ENCODE measurements at places on chromosomes 2 and 18.

DNA sequence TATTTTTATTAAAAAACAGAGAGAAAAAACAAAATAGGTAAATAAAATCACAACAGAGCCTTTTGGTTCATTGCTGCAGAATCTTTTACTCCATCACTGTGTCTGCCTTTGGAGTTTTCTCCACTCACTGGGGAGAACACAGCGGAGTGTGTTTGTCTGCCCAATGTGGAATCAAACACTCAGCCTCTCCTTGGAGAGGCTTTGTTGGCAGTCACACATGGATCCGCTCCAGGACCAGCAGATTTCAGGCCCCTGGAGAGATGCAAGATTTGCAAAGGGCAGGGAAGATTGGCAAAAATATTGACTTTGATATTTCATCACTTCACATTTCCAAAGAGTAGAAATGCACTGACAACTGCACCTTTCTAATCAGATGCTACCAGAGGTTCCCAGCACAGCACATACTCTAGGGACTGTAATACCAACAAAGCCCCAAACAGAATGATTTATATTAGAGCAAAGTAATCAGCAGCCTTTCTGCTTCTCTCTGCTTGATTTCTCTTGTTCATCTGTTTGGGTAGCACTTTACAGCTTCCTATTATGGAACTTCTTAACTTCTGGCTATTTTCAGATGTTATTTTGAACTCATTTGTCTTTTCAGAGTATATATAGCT, 1898.8 kb upstream of the PIK3C3 start:
- DNase-seq = no peak

- DNase-seq = no peak
Measured at GRCh38 chr2:223735659-223736244, 101.6 kb downstream of the AP1S3 start.

- peak; percentile 25 for DNase-seq
Measured at GRCh38 chr2:28449488-28450395, 46.1 kb upstream of the PLB1 start.

GRCh38 chr2:157055660-157056199, 201.8 kb upstream of the GALNT5 start:
- DNase-seq = peak; percentile 5

- no peak for DNase-seq
Measured at GRCh38 chr2:71538241-71538640, 84.9 kb downstream of the DYSF start.

DNA sequence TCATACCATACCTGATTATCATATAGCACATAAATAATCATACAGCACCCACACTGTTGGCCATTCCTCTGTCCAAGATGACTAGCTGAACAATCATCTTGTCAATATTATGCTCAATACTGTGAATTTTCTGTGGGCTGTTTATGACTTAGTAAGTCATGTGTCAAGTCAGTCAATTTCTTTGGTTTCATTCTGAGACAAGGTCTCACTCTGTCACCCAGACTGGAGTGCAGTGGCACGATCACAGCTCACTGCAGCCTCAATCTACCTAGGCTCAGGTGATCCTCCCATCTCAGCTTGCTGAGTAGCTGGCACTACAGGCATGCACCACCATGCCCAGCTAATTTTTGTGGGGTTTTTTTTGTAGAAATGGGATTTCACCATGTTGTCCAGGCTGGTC, 5.7 kb downstream of the MCM6 start:
- DNase-seq = no peak

DNA sequence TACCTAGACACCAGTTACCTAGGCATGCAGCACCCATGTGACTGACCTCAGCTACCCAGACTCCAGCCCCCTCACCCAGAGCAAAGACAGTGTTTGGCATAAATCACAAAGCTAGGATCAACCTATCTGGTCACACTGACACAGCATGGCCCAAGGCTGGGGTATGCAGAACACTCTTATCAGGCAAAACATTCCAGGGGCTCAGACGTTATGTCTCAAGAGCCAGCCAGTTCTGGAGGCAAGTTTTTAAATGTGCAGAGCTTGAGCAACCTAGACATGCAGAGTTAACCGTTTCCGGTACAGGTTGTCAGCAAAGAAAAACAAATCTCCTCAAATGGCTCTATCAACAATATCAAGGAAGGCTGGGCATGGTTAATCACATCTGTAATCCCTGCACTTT, 92.8 kb downstream of the AP1S3 start:
- no peak for DNase-seq
